NCI-H2171 (cell line): ENCODE measurements at places on chromosomes 7 and 10.

DNA sequence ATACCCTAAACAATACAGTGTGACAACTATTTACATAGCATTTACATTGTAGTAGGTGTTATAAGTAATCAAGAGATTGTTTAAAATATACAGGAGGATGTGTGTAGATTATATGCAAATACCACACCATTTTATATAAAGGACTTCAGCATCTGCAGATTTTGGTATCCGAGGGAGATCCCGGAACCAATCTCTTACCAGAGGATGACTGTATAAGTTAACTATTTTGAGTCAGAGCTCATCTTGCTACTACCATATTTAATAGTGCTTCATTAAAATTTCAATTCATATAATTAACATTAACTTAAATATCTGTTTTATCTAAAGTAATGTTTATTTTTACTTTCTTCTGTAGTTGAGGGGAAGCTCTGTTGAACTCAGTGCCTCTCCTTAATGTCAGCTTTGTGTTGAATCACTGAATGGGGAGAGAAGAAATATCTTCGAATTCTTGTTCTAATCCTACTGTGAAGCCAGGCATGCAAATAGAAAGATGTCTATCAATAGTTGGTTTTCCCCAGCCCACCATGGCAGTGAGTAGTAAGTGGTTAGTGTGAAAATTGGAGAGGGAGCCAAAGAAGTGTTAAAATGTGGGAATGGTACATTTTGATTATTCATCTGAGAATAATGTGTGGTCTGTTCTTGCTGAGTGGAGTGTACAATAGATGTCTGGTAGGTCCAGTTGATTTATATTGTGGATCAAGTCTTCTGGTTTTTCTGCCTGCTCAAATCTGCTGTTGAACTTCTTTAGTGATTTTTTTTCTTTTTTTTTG, 90.1 kb upstream of the CYP26C1 start:
- DNase-seq: no peak

GRCh38 chr7:139943401-139943800, 114.3 kb downstream of the TBXAS1 start:
- peak; percentile 4 for DNase-seq

DNA sequence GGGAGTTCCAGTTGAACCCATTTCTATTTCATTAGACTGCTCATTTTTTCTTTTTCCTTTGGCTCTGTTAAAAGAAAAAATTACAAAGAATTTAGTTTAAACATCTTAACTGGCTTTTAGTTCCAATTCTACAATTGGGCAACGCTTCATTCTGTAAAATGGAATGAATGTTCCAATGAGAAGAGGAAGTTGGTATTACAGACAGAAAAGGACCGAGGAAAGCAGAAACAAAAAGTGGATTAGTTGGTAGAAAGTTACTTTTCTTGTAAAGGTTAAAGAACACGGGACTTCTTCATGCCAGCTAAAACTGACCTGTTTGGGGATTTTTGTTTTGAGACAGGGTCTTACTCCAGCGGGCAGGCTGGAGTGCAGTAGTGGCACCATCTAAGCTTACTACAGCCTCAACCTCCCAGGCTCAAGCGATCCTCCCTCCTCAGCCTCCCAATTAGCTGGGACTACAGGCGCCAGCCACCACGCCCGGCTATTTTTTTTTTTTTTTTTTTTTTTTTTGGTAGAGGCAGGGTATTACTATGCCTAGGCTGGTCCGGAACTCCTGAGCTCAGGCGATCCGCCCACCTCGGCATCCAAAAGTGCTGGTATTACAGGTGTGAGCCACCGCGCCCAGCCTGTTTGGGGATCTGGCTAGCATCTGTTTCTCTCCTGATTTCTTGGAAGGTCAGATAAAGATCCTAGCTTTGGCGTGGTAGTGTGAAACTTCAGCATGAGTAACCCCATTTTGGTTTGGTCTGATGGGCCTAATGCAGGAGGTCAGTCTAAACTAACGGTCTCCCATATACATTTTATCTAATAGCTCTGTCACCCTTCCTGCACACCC, 1.3 kb upstream of the VDAC2 start:
- DNase-seq: no peak

DNA sequence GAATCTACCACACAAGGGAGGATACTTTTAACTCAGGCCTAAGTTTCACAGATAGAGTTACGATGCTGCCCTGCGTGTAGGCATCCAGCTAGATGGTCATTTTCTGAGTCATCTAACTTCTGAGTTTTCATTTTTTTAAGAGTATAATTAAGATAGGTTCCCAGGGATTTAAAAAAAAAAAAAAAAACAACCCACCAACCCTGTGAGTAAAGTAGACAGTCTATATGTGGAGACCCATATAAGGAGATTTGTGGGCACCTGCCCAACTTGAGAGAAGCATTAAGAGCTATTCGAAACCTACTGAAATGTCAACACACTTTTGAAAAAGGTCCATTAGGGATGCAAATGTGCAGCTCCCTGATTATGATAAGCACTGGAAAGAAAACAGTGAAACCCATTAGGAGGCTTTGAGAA, 257.3 kb downstream of the TRIL start:
- DNase-seq: peak; percentile 36

DNA sequence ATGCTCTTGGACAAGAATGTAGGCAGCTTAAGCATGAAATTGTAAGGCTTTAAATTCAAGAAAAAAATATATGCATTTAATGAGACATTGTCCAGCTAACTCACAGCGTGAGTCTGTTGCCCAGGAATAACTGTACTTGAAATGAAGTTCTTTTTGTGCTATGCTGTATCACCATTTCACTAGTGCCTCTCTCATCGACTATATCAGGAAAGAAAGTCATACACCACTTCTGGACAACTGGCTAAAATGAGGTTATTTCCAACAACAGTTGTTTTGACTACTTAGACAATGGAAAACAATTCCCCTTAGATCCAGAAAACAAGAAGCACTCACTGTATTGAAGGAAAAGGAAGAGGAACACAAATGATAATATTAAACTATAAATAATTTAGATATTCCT, 251.8 kb downstream of the CRPPA start:
- DNase-seq: no peak

DNA sequence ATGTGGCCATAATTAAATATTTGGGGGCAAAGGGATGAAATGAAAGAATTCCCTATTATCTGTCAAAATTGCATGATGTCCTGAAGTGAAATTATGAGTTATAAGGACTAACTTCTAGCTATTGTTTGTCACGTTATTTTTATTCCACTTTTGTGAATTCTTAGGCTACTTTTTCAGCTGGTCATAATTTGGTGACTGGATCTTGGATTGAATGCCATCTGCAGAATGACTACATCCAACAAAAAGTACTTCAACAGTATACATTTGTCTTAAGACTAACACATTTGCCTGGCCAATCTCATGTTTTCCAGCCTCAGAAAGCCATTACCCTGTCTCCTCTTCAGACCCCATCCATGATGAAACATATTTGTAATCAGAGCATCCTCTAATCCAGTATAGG, 48.1 kb upstream of the WNT16 start:
- DNase-seq: no peak

DNA sequence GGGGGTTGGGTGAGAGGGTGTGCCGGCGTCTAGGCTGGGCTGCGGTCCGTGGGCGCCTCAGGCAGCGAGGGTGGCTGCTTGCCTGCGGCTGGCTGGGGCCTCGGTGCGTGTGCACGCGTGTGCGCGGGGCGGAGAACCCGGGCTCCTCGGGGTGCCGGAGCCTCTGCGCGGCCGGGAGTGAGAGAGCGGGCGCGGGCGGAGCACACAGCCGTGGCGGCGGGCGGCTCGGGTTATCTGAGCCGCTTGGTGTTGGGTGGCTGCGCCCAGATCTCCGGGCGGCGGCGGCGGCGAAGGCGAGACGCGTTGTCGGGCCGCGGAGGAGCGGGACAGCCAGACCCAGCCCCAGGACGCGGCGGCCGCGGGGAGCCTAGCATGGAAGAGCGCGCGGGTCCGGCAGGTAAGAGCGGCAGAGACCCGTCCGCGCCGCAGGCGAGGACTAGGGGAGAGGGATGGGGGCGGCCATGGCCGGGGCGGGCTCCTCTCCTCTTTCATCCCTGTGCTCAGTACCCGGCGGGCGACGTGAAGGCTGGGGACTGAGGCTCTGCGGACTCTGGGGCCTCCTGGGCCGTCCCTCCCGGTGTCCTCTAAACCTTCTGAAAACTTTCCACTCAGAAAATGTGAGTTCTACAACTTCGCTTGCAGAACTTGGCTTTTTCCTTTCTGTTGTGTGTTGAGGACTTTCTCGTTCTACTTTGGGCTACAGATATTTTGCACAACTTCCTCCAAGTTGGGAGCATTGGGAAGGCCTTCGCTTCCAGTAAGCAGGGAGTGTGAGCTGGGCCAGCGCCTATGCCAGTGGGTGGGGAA, 9.8 kb upstream of the PAX2 start:
- no peak for DNase-seq

DNA sequence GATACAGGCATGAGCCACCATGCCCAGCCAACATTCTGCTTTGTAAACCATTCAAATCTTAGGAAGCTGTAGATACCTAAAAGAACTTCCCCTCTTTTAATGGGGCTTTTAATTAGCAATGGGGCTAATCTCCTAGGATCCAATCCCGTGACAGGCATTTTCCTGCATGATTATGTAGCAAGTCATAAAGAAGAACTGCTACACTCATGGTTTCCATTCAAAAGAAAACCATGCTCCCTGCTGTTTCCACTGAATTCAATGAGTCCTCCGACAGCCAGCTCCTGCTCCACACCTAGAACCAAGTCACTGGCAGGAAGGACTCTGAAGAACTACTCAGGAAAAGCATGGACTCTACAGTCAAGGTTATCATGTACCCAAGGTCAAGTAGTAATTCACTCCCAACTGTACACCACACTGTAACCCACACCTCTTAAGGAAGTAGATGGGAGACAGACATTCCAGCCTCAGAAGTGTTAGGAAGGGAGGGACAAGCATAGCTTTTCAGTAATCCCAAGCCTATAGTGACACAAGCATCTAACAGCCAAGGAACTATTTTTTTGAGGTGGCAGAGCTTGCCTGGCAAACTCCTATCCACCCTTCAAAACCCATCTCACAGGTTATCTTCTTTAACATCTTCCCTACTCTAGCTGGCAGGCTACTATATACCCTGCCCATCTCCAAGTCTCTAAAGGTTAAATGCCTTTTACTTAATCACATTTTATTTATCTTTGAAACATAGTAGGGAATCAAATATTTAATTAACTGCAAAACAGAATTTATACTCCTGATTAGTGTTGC, 47.5 kb downstream of the CTBP2 start:
- no peak for DNase-seq

- no peak for DNase-seq
Measured at GRCh38 chr10:97505152-97505551, 6.4 kb downstream of the UBTD1 start.

DNA sequence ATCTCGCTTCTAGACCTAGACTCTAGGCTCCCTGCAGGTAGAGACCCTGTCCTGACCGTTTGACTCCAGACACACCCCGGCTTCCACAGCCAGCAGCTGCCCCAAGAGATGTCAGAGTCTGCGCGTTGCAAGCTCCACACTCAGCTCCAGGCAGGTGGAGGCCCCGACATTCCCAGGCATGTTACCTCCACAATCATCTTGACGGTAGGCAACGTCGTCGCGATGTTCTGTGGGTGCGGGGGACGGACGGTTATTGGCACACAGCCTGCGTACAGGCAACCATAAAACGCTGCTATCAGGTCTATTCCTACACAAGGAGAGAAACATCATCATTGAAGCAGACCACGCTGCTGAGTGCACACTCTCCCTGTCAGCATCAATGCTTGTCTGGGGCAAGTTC, 213.2 kb downstream of the ZMYND11 start:
- no peak for DNase-seq

DNA sequence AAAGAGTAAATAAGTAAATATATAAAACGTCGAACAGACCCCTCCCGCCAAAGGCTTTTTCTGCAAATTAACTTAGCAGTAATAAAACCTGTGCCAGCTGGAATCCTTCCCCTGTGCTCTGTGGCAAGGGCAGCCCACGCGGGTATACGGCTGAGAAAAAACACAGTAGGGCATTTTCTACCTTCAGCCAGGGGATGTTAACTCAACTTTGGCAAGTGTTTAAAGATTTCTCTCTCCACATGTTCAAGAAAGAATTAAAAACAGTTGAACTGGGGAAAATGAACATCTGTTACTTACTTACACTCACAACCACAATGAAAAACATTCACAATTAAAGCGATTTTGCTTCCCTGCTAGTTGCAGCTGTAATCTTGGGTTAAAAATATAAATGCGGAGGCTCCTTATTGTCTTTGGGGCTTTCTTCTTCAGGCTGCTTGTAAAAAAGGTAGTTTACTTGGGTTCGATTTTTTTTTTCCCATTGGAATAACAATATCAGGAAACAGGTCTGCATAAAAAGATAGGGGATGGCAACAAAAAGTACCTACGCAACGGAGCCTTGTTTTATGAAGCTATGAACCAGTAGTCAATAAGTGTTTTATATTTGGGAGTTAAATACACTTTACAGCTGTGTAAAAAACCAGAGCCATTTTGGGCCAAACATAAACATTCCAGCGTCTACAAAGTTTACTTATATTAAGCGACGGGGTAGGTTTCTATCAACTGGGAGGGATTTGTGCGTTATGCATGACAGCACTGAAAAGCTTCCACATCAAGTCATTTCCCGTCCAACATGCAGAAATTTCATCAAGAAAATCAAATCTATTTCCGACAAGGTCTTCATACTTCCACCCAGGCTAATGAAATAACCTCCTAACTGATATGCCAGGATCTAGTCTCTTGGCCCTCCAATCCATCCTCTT, 132.7 kb downstream of the TAX1BP1 start:
- DNase-seq: no peak

- DNase-seq: no peak
Measured at GRCh38 chr10:119651514-119652360, 557 bp downstream of the BAG3 start.
